ENCODE measurements at places on chromosomes 5 and 9.
A peak's percentile ranks its signal among the peaks of the same experiment; 100 is the strongest.

DNA sequence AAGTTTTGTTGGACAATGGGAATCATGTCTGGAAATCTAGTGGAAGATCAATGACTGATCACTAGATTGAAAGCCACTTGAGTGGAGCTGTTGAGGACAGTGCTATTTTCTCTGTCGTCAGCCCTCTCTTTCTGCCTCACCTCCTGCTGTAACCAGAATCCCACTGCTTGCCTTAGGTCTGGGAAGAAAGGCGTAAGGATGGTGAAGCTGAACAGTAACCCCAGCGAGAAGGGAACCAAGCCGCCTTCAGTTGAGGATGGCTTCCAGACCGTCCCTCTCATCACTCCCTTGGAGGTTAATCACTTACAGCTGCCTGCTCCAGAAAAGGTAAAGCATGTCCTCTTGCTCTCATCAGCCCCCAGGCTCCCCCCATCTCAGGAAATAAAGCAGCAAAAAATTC, 1.1 kb downstream of the NSG2 start:
- no peak for DNase-seq

DNA sequence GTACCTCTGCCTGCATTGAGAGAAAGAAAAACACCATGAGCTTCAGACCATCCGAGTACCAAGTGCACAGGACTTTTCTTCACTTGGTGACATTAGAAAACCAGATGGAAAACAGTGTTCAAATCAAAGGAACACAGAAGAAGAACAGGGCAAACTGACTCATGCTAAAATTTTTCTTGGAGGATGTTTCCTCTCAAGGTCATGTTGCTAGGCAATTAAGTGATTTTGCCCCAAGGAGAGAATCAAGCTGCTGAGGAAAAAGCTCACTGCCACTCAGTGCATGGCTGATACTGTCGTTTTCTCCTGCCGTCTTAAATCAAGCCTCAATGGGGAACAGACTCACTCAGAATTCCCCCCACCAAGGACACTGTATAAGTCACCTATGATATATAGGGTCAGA, 57.9 kb upstream of the SIMC1 start:
- DNase-seq: no peak

DNA sequence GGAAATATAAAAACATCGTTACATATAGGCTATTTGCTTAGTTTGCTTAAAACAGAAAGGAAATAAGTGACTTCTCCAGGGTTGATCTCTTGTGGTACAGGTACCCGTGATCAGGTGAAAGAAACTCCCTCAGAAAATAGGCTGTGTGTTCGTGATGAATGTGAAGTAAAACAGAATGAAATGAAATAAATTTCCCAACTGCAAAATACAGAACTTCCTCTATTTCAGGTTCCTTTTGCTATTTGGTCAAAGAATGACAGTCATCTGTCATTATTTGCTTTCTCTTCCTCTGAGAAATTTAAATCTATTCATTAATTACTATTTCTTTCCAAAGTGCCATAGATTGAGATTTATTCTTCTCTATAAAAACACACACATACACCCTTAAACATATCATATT, 408.1 kb downstream of the FAM170A start:
- DNase-seq: no peak

- DNase-seq: no peak
These were observed 69.5 kb upstream of the CKMT2 start for GRCh38 chr5:81163651-81164050.

DNA sequence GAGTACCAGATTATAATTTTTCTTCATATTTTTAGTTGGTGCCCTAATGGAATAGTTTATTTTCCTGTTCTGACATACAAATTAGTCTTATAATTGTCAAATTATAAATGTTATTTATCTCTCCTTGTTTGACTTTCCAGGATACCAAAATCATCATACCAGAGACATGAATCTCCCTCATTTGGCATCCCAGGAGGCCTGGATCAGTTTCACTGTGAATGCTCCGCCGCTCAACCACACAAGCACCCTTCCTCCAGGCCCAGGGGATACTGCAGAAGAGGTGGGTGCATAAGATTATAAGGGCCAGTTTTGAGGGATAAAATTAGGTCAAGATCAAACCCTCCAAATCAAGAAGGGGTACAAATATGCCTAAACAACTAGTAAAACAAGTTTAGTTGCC, 1229.3 kb downstream of the CDH12 start:
- no peak for DNase-seq

- DNase-seq: no peak
These were observed 9.5 kb downstream of the KCNV2 start for GRCh38 chr9:2726650-2727340.

GRCh38 chr5:174323878-174324281, 278.4 kb downstream of the NSG2 start:
- peak; percentile 6 for DNase-seq

- no peak for DNase-seq
These were observed 6.4 kb upstream of the FCHO2 start for GRCh38 chr5:72949481-72949880.

GRCh38 chr5:58462154-58462553, 2.3 kb upstream of the PLK2 start:
- no peak for DNase-seq

DNA sequence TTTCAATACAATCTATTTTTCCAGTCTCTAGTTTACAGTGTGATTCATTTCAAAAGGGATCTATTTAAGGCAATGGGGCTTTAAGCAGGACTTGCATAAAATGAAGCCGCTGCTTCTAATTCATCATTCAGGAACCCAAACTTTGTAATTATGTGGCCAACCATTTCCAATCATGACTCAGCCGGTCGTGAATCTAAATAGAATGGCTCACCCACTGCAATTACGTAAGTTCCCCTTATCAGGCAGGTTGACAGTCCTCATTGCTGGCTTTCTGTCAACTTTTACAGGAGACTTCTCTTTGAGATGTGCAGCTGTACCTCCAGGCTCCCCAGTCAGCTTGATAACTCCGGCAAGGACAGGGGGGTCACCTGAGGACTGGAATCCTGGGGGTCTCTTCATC, 152.8 kb upstream of the DAP start:
- DNase-seq: no peak

- DNase-seq: no peak
These were observed 384 bp upstream of the MRPS2 start for GRCh38 chr9:135500071-135500524.

DNA sequence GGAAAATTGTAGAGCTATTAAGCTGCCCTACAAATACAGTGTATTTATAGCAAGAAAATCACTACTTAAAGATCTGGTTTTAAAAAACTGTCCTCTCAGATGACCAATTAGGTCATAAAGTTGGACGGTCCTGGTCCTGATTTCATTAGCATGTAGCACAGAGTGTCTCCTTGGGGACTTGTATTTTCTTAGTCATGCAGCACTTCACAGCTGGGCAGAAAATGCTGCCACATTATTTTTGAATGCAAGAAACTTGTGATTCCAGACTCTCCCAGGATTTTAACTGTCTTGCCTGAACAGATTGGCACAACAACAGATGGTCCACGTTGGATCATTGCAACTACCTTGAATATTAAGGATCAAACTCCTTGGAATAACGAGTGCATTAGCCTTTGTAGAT, 348.1 kb upstream of the SGCD start:
- no peak for DNase-seq

GRCh38 chr5:6827526-6828219, 114.4 kb downstream of the TENT4A start:
- peak; percentile 54 for DNase-seq

DNA sequence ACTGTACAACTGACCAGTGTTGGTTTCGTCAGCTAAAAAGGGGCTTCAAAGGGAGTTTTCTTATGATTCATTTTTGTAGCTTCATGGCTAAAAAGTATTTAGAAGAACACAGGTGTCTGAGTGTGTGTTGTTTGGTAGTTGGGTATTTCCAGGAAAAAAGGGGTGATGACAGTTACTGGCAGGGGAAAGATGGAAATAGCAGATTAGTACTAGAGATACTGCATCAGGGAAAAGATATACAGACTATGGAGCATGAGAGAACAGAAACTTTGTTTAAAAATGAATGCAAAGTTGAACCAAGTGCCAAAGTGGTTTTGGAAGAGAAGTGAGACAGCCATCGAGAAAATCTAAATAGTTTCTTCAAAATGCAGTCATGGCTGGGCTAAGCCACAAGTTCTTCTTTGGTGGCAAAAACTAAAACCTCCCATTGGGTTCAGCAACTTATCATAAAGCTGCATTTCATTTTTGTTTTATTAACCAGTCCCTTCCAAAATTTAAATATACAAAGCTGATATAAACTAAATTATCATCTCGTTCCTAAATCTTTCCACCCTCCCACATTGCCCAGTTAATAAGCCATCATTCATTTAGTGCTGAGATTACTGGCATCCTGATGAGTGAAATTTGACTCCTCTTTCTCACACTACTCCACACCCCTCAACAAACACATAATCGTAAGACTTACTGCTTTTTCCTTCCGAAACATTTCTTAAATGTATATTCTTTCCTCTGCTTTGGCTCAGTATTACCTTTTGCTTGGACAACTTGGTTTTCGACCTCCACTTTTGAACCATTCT, 33.5 kb downstream of the ELL2 start:
- no peak for DNase-seq
